Fibroblast of upper back skin (primary cell): ENCODE measurements at places on chromosomes 3 and 15.

GRCh38 chr3:78235841-78236240 is 1195.9 kb downstream of the ROBO2 start:
- no peak for DNase-seq

DNA sequence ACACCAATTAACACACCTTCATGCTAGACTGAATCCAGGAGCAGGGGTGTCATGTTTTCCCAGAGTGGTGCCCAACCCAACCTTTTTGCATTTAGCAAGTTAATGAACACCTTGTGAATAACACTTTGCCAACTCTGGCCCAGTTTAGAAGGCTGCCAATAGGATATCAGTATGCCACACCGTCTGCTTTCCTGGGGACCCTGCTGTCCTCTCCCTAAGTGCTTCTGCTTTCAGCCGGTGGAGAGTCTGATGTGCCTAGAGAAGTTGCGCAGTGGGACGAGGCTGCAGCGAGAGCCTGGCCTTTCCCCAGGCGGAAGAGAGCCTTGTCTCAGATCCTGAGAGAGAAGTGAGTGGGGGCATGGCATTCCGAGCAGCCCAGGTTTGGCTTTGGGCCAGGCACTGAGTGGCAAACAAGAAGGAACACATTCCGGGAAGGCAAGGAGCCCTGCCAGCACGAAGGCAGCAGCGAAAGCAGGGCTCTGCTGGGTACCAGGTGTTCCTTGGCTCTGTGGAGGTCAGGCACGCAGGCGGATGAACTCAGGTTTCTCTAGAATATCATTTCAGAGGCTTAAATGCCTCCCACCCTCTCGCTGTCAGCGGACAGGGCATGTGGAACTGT is 36.9 kb downstream of the SENP8 start:
- DNase-seq = peak; percentile 24

GRCh38 chr3:165156757-165157420 is 39.3 kb downstream of the SLITRK3 start:
- no peak for DNase-seq

DNA sequence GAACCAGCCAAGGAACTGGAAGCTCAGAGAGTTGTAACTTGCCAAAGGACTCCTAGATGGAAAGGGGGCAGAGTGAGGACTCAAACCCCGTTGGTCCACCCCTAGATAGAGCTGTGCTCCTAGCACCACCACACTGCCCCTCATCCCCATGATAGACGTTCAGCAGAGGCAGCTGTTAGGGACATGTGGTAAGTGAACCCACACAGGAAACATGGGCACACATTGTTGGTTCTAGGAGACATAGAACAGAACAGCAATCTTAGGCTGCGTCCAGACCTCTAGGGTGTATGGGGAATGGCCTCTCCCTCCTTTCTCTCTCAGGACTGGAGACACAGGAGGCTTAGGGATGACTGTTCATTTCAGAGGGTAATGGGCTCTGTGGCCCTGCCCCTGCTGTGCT is 102.7 kb downstream of the ANP32A start:
- DNase-seq = no peak

DNA sequence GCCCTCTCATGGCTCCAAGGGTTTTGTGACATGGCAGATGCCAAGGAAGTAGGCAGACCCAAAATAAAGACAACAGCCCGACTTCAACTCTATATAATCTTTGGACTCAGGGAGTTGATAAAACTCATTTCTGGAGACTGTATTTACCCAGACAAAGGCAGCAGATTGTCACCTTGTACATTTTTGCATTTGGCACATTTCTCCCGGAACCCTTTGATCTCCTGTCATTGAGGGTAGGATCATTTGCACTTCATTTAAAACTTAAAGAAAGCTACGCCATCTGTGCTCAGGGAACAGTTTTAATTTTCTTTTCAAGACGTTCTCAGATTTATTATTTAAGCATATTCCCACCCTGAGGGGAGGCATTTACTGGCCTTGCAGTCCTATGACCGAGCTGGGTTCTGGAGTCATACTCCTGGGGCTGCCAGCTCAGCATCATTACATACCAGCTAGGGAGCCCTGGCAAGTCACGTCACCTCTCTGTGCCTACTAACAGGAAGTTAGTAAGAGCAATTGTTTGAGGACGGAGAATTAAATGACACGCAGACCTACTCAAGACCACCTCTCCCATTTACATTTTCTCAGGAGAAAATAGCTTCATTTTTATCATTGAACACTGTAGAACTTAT is 5.9 kb downstream of the CDCP1 start:
- DNase-seq = no peak

GRCh38 chr15:75023872-75024636 is 664 bp downstream of the PPCDC start:
- no peak for DNase-seq

GRCh38 chr3:194404365-194405140 is 5.5 kb upstream of the GP5 start:
- DNase-seq = peak; percentile 68

DNA sequence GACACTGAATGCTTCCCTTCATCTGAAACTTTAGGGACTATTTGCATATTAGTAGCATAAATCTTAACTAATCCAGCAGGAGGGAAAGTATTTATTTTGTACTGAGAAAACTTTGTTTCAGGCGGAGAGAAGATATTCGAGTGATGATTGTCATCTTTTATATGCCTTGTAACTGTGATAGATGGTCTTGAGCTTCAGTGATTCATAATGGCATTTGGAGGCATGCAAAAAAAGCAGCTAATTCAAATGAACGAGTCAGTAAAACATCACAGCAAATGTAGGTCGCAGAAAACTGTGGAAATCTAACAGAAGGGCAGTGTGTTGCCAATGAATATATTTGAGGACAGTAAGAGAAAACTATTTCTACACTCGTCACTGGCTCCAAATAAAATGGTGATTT is 643.7 kb upstream of the NAALADL2 start:
- DNase-seq = peak; percentile 57

DNA sequence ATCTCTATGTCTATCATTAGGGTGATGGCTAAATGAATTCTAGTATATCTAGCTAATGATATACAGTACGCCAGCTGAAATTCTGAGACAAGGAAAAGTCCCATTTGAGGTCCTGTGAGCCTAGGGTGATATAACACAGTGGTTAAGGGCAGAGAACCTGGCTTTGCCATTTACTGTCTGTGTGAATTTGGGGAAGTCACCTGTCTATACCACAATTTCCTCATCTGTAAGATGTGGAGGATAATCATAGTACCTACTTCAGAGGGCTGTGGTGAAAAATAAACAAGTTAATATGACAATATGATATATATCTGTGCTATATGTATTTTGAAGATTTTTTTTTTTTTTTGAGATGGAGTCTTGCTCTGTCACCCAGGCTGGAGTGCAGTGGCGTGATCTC is 9.8 kb upstream of the ANKDD1A start:
- no peak for DNase-seq

GRCh38 chr3:138740072-138740471 is 94.7 kb downstream of the PIK3CB start:
- DNase-seq = no peak

DNA sequence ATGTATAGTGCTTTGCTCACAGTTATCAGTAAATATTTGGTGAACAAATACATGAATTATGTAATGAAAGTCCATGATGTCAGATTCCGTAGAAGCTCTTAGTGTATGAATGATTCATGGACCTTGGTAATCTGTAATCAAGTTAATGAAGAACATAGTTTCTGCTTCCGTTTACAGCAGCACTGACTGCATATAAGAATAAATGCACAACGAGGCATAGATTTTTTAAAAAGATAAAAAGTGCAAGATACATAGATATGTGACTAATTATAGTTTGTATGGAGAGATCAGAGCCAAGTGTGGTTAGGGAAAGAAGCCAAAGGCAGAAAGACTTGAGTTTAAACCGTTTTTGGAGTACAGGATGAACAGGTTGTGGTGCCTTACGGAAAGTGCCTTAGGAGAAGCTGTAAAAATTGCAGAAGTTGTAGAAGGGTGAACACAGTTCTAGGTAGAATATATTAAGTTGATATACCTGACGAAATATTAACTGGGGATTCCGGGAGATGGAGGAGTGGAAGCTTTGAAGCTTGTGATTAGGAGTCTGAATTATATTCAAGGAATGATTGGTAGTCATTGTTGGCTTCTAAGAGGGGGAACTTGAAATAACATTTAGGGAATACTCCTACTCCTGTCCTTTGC is 293.1 kb downstream of the NLGN1 start:
- peak; percentile 41 for DNase-seq

GRCh38 chr3:29481249-29481648 is 200.4 kb downstream of the RBMS3 start:
- no peak for DNase-seq

DNA sequence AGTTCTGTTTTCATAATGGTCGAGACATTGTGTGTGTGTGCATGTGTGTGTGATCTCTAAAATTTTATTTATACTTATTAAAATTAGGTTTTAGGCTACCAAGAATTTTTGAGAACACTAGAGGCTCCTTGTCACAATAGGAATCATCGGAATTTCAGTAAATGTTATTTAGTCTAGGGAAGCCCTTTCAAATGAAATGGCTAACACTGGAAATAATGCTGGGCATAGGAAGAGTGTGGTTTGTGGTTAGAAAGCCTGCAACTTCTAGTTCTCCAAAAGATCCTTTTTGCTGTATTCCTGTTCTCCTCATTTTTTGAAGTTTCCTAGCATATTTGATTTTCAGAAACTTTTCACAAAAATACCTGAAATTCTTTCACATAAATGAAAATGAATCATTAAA is 92.5 kb upstream of the MBNL1 start:
- peak; percentile 87 for DNase-seq

DNA sequence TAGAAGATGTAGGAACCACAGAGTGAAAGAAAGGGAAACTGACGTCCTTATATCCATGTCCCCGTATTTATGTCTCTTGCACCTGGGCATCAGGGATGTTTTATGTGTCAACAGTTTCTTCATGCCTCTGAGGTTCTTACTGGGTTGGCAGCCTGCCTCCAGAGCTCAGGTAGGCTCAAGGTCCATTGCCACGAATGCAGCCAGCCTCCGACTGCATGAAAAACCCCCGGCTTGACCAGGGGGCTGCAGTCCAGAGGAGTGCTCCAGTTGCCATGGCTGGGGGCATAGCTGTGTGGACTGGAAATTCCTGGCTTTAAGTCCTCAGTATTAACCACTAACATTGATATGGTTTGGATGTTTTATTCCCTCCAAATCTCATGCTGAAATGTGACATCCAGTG is 2.8 kb upstream of the CSPG5 start:
- no peak for DNase-seq

DNA sequence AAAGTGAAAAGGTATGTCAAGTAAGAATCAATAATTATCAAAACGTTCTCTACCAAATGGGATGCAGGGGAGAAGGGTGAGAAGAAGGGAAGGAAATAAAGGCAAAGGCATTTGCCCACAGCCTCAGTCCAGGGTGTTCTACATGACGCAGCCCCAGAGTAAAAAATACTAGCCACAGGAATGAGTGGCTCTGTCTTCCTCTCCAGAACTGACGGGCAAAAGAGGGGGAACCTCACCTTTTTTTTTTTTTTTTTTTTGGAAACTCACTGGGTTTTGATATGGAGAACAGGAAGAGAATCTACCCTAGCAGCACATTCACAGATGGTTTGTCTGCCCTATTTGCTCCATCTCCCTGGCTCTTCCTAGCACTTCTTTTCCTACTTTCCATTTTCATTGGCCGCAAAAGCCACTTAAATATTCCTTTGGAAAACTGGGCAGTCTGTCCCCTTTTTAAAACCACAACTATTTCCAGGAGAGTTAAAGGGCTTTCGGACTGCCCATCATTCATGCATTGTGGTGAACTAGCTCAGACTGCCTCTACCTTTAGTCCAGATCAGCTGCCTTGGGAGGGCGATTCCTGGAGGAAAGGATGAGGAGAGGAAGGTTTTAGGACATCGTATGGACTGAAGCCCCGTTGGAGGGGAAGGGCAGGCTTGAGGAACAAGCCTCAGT is 28.2 kb downstream of the B3GNT5 start:
- peak; percentile 24 for DNase-seq

- no peak for DNase-seq
These were observed 2.4 kb downstream of the MUC4 start for GRCh38 chr3:195809291-195809785.
